ENCODE measurements at places on chromosomes 6 and 20.

DNA sequence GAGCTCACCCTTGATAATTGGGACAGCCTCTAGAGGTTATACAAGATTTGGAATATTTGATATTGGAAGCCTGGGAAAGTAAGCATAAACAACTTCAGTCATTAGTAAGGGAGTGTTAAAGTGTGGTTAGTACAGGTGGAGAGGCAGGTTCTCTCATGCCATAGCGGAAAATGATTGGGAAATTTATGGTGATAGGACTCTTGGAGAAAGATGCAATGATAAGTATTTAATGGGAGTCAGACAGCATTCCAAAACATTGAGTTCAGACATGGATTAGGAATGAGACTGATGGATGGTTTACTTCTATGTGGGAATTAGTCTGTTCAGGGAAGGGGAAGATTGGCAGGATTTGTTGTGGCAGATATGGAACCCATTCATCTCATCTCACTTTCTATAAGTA lies 152.7 kb downstream of the MCHR2 start:
- peaks cover 3% of the 10 kb centered on the region for H3K27me3 ChIP-seq
- H3K27ac ChIP-seq: no peak overlapping the region
- no peaks in the 10 kb centered on the region for H3K36me3 ChIP-seq
- H3K4me1 ChIP-seq: peaks cover 4% of the 10 kb centered on the region
- no peak for DNase-seq
- no peak overlapping the region for H3K4me3 ChIP-seq

- H3K4me3 ChIP-seq: no peak overlapping the region
- no peaks in the 10 kb centered on the region for H3K27me3 ChIP-seq
- DNase-seq: no peak
Measured at GRCh38 chr6:146850981-146851380, 252.2 kb downstream of the ADGB start.

- no peak overlapping the region for H3K27ac ChIP-seq
- no peaks in the 10 kb centered on the region for H3K27me3 ChIP-seq
- H3K4me3 ChIP-seq: no peak overlapping the region
- no peak for DNase-seq
Measured at GRCh38 chr20:43985121-43985520, 70.5 kb downstream of the TOX2 start.

DNA sequence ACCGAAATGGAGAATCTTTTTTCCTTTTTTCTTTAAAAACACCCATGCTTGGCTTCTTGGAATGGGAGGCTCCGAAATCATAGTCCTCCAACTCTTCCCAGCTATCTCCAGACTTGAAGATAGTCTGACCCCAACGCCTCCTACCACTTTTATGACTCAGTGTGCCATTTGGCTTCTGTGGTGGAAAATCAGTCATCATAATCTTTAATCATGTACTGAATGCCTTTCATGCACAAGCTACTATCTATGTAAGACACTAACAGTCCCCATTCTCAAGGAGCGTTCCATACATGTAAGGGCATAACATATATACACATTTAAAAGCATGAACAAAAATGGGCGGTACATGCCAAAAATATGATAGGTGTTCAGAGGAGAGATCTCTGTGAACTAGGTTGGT lies 44.1 kb downstream of the TMEM14B start:
- no peak overlapping the region for H3K4me3 ChIP-seq
- no peak overlapping the region for H3K27ac ChIP-seq
- H3K27me3 ChIP-seq: no peaks in the 10 kb centered on the region
- peaks cover 3% of the 10 kb centered on the region for H3K36me3 ChIP-seq
- DNase-seq: no peak

DNA sequence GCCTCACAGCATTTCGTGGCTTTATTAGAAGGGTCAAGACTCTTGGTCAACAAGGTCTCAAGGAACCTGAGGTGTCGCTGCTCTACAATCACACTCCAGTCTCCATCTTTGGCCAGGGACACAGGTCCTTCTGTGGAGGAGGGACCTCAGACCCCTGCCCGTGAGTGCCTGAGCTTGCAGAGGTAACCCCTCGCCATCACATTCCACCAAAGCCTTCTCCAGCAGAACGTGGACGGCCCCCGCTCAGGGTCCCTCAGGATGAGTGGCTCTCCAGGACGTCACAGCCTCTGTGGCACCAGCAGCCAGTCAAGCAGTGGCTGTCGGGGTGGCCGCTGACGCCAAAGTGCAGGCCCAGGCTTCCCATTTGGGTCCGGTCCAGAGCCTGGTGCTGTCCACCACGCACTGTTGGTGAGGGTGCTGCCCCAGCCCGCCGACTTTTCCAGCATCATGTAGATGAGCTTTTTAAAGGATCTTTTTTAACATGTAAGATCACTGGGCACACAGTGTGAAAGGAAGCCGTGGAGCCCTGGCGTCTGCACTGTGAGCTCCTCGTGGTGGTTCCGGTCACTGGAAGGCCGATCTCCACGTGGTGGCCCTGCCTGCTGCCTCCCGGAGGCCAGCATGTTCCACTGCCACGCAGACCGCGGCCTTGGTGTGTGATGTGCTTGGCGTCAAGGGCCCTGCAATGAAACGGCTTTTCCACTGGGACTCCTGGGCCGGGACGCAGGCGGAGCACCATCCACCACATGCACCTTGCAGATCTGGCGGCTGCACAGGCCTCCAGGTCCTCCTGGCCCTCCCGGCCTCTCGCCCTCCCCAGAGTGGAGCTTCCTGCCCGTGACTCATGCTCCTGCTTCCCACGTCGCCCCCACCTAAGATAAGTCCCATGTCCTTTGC lies 8.3 kb upstream of the KIF25 start:
- H3K4me1 ChIP-seq: no peaks in the 10 kb centered on the region
- H3K27ac ChIP-seq: no peak overlapping the region
- no peaks in the 10 kb centered on the region for H3K27me3 ChIP-seq

GRCh38 chr6:11878029-11878428 lies 99.4 kb upstream of the ADTRP start:
- no peak overlapping the region for H3K4me3 ChIP-seq
- H3K4me1 ChIP-seq: peaks cover 11% of the 10 kb centered on the region
- no peaks in the 10 kb centered on the region for H3K27me3 ChIP-seq
- no peak for DNase-seq

DNA sequence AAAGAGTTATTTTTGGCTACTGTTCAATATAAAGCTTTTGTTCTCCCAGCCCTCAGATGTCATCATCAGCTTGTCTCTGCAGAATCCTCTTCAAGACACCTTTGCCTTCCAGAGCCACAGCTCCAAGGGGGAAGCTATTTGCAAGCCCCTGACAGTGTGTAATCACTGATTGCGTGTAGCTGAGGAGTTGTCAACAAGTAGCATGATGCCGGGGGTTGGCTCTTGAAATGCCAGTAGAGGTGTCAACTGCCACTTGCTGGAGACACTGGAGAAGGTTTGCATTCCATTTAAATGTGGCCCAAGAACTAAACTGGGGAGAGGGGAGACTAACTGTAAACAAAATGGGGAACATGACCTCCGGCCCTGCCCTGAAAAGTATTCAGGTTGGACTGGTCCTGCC lies 44.3 kb upstream of the PDYN start:
- no peaks in the 10 kb centered on the region for H3K36me3 ChIP-seq
- no peak overlapping the region for H3K4me3 ChIP-seq
- H3K27ac ChIP-seq: no peak overlapping the region
- no peak for DNase-seq
- H3K27me3 ChIP-seq: no peaks in the 10 kb centered on the region

DNA sequence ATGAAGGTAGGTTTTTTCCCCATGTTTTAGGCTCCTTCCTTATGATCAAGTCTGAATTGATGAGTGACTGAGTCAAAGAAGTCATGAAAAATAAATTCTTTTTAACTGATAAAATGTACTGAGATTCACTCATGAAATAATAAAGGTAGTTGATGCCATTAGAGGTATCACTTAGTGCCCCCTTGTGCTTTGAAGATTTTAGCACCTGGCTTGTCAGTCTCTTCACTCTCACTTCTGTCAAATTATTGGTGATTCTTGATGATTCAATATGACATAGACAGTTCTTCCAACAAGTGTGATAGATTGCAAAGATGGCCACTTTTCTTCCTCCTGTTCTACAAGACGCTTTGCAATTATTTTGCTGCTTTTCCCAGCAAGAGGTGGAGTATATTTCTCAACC lies 4.2 kb upstream of the DLK2 start:
- H3K27me3 ChIP-seq: peaks cover 29% of the 10 kb centered on the region
- DNase-seq: no peak
- no peak overlapping the region for H3K4me3 ChIP-seq

GRCh38 chr20:51354769-51355319 lies 187.7 kb downstream of the NFATC2 start:
- H3K36me3 ChIP-seq: no peaks in the 10 kb centered on the region
- no peaks in the 10 kb centered on the region for H3K4me1 ChIP-seq
- DNase-seq: no peak
- no peak overlapping the region for H3K27ac ChIP-seq

Measured in neuronal stem cell (in vitro differentiated cells).